ENCODE measurements at places on chromosomes 1 and 21.

GRCh38 chr1:4001461-4001860, 101.4 kb upstream of the C1orf174 start:
- DNase-seq = no peak

DNA sequence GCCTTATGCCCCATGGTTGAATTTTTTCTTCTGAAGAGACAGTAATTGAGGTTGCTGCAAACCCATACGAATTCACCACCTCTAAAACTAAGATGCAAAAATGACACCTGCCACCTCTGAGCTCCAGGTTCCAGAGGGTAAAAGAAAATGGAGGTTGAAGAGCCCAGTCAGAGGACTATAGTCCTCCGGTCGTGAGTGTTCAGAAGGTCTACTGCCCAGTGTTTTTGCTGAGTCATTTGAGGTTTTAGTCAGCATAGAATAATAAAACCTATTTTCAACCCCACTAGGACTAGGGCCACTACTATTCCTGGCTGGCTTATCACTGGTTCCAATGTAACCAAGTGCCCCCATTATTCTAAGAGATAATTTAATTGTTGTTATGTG, 12.9 kb upstream of the SLAMF7 start:
- DNase-seq = no peak

GRCh38 chr1:206560007-206560716, 52.1 kb downstream of the EIF2D start:
- DNase-seq = no peak

- no peak for DNase-seq
Observed at GRCh38 chr1:207352554-207352953, 31.1 kb downstream of the CD55 start.

DNA sequence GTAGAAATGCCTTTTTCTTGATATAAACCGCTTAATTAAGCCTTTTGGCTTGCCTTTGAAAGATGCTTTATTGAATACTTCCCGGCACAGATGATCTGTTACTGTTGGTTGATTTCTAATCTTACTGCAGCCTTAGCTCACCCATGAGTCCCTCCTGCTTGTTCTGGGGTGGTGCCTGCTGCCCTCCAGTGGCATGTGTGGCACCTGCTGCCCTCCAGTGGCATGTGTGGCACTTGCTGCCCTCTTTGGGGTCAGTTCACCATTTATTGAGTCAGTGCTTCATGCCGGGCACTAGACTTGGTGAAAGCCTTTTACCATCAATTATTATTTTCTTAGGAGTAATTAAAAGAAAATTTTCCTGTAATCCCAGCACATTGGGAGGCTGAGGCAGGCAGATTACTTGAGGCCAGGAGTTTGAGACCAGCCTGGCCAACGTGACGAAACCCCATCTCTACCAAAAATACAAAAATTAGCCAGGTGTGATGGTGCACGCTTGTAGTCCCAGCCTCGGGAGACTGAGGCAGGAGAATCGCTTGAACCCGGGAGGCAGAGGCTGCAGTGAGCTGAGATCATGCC, 54.3 kb downstream of the ADARB1 start:
- peak; percentile 82 for DNase-seq

DNA sequence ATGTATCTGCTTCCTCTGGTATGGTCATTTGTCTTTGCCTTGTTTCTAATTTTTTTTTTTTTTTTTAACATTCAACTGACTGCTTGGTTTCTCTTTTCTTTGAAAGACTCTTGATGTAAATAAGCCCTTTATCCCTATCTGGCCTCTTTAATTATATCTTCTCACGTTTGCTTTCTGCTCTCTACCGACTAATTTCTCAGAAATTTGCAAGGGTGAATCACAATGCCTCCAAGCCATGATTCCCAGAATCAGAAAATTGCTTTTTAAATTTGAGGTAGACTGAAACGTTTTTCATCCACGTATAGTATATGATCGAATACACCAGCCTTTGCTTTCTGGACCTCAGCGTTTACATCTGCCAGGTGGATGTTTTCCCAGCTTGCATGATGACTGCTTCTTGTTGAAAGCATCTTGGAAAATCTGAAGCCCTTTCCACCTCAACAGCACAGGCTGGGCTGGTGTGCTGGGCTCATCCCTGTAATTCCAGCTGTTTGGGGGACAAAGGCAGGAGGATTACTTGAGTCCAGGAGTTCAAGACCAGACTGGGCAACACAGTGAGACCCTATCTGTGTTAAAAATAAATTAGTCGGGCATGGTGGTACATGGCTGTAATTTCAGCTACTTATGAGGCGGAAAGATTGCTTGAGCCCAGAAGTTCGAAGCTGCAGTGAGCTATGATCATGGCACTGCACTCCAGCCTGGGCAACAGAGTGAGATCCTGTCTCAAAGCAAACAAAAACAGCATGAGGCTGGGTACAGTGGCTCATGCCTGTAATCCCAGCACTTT, 35.0 kb upstream of the GPR137B start:
- DNase-seq = no peak

DNA sequence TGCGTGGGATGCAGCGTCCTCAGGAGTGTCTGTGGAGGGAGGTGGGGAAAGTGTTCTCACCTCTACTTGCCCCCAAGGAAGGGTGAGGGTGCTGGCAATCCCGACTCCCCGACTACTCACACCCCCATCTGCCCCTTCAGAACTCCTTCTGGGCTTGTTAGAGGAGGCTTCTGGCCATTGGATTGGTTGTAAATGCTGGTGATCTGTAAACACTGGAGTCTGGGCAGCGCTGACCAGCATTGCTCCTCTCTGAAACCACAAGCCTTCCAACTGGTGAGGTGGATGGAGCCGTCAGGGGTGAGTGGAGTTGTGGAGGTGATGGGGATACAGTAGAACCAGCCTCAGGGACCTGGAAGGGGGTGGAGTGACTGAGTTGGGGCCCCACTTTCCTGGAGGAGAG, 59.3 kb downstream of the NKAIN1 start:
- DNase-seq = no peak

DNA sequence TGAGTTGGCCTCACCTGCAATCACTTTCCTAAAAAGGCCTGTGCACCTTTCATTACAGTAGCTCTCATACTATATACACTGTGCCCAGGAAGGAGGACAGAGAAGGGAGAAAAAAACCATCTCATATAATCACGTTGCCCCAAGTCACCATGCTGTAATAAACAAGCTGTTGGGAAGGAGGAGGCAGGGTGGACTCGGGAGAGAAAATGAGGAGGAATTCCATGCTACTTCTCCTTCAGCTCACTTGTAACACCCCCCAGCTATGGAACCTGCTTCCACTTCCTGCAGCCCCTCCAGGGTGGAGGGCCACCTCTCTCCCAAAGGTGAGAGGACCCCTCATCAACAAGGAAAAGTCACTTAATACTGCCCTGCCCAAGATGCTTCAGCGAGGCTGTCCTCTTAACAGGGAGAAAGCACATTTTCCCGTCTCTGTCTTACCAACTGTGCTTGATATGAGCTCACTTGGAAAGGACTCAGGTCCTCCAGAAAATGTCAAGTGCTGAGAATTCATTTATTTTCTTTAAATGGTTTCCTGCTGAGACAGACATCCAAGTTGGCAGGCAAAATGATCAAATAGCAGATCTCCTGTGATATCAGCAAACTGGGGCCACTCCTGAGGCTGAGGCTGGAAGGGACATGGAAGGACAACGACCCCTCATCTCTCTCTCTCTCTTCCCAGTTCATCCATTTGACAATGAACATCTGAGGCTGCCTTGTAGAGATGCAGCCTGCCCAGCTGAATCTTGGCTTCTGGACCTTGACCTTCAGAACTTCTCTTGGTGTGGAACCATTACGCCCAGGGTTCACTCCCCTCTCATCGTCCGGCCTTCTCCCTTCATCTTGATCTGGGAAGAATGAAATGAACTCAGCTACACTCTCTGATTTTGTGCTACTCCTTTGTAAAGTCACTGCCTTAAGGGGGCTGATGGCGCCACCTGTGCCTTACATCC, 54.0 kb downstream of the CAPN9 start:
- DNase-seq = no peak

DNA sequence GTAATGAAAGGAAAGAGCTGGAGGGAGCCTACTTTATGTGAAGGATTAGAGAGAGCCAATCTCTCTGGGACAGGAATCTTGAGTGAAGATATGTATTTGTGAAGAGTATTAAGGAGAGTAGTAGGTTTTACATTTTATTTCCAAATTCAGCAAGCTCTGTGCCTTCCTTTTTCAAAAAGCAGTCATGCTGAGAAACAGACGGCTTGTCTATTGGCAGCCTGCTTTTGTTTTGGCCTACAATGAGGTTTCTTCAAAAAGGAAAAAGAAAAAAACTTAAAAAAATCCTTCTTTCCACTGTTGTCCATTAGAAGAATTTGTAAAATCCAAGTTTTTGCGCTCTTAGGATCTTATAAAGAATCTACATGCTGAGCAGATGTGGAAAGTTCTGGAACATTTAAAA, 103.6 kb upstream of the PTGFR start:
- DNase-seq = no peak

GRCh38 chr1:125065821-125066180, 3881.0 kb downstream of the SRGAP2C start:
- DNase-seq = no peak

All from CD4-positive, alpha-beta T cell treated with Interferon gamma for 1 hour (primary cell).